ENCODE measurements at places on chromosomes 4 and X.

GRCh38 chrX:34848281-34848680, 94.3 kb upstream of the FAM47B start:
- no peak for DNase-seq

- DNase-seq: no peak
These were observed 22.0 kb downstream of the CPZ start for GRCh38 chr4:8614365-8615193.

DNA sequence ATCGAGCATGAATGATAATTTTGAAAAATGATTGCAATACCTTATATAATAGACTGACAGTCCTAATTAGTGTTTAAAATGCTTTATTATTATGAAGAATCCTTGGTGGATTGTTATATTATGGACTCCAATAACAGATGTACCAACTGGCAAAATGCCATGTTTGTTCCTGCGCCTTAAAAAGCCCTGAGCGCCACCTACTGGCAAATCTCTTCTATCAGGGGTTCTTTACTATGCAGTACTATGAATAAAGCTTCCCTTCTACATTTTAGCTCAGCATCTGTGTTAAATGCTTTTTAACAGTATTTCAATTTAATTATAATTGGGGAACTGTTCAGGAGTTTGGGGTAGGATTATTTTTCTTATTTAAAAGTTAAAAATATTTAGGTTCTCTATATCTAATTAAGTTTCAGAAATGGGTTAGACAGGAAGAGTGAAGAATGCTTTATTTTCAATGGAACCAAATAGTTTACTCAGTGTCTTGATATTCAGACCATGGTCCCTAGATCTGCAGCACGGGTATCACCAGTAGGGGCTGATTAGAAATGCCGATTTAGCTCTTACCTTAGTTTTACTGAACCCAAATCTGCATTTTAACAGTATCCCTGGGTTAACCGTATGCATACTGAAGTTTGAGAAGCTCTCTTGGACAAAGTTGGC, 20.0 kb downstream of the CFAP97 start:
- DNase-seq: peak; percentile 60

- DNase-seq: no peak
These were observed 66.9 kb upstream of the WDR17 start for GRCh38 chr4:175998782-175999181.

DNA sequence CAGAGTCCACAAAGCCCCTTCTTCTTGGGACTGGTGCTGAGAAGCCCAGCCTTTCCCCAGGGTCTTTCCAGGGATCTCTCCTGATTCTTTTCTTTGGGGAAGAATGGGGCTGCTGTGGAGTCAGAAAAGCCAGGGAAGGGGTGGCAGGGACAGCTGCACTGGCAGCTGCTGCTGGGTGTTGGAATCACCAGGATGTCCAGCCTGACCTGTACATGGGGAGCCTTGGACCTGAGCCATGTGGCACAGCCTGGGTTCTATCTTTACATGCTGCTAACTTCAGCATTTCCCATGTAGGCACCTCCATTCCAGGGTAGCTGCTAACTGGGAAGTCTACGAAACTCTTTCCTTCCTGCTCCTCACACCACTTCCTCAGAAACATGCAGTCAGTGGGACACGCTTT, 36.0 kb downstream of the MED28 start:
- no peak for DNase-seq

GRCh38 chrX:41542135-41542534, 95.0 kb downstream of the NYX start:
- DNase-seq: no peak

DNA sequence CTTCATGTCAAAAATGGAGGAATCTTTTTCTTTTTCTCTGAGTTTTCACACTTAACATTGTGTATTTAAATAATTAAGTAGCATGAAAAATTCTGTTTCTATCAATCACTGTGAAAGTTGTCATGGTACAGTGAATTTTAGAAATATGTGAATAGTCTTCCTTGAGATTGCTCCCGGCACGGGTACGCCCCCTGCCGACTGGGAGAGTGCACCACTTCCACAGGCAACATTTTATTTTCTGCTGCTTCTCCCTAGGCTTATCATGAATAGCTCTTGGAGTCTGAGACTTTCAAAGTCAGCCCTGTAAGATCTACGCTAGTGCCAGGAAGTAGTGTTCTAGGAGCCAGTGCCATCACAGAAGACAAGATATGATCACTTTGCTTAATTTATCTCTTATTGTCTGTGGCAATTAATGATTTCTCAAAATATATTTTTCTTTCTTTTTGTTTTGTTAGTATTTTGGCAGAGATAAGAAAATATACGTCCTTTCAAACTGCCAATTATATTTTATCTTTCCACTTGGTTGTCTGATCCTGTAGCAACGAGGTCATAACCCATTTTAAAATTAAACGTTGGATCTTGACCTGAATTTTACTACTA, 763.8 kb upstream of the AADAT start:
- DNase-seq: peak; percentile 18

- DNase-seq: peak; percentile 85
These were observed at the start of the genes KIF4A and PDZD11 for GRCh38 chrX:70289793-70290770. Gene KIF4A (plus strand): TSS chrX:70290104. CDS start chrX:70290459, 355 bp downstream. Gene PDZD11 (minus strand): TSS chrX:70289927. CDS start chrX:70289341, 586 bp downstream.

- no peak for DNase-seq
These were observed 9.9 kb downstream of the FAM200B start for GRCh38 chr4:15691346-15692135.

DNA sequence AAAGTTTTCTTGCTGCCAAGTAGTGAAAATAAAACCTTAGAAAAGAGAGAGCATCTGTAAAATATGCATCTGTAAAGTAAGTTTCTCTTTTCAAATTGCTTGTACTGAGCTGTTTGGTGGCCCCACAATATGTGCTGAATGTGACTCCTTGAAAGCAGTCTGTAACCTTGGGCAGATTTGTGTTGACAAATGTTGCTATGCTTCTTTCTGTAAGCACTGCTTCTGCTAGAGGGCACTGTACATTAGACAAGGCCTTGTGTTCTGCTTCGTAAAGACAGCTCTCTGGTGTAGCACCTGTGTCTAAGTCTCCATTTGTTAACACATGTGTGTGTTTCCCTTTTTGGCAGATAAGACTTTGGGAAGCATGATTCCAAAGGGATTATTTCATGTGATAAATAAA, 56.6 kb upstream of the NRK start:
- DNase-seq: no peak

GRCh38 chrX:74613370-74614092, 893 bp downstream of the RLIM start:
- DNase-seq: no peak

DNA sequence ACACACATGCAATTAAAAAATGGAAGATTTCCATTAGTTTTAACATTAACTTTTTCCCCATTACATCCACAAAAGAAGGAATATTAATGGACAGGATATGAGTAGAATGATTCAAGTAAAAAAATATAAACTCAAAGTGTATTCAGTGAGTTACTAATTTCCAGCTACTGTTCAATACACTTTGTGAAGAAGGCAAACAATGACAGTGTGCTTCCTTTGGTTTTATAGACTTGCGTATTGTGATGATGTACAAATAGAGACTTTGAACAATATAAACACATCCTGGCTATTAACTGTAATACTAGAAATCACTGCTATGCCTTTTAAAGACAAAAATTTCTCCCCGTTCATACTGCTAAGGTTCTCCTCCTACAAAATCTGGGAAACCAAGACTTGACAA, 171.4 kb downstream of the ASB9 start:
- DNase-seq: no peak

- no peak for DNase-seq
These were observed 108.8 kb downstream of the GPR143 start for GRCh38 chrX:9656871-9657270.

Measured in activated naive CD8-positive, alpha-beta T cell treated with anti-CD3 and anti-CD28 coated beads for 36 hours (primary cell).